ENCODE measurements at places on chromosomes 5 and 9.

DNA sequence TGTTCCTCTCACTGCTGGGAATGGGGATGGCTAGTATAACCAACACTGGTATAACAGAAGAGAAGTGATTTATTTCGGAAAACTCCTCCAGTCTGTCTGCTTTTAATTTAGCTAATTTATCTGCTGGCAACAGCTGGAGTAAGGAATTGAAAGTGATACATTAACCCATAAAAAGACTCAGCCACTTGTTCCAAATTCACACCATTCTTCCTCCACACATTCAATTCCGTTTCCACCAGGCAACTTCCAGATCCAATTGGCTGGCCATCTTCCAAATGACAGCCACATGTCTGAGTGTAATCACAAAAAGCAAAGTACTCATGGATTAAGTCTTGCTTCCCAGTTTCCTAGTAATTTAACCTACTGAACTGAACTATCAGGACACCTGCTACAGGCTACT, 77.1 kb upstream of the RETREG1 start:
- no peak for DNase-seq

- DNase-seq = peak; percentile 60
These were observed 221.8 kb downstream of the MEF2C start for GRCh38 chr5:88660947-88661805.

- no peak for DNase-seq
These were observed 15.9 kb downstream of the CMBL start for GRCh38 chr5:10291692-10292339.

GRCh38 chr9:105206496-105206820, 38.0 kb upstream of the SLC44A1 start:
- no peak for DNase-seq

DNA sequence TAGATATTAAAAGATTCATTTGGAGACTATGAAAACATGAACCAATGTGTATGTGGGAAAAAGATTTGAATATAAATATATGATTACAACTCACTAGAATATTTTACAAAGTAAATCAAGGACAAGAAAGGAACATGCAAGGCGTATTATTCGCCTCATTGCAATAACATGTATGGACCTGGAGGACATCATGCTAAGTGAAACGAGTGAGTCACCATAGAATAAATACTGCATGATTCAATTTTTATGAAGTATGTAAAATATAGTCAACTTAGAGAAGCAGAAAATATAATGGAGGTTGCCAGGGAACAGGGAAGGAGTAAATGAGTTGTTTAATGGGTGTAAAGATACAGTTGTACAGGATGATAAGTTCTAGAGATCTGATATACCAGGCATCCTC, 4.9 kb downstream of the TXNDC8 start:
- DNase-seq = no peak

DNA sequence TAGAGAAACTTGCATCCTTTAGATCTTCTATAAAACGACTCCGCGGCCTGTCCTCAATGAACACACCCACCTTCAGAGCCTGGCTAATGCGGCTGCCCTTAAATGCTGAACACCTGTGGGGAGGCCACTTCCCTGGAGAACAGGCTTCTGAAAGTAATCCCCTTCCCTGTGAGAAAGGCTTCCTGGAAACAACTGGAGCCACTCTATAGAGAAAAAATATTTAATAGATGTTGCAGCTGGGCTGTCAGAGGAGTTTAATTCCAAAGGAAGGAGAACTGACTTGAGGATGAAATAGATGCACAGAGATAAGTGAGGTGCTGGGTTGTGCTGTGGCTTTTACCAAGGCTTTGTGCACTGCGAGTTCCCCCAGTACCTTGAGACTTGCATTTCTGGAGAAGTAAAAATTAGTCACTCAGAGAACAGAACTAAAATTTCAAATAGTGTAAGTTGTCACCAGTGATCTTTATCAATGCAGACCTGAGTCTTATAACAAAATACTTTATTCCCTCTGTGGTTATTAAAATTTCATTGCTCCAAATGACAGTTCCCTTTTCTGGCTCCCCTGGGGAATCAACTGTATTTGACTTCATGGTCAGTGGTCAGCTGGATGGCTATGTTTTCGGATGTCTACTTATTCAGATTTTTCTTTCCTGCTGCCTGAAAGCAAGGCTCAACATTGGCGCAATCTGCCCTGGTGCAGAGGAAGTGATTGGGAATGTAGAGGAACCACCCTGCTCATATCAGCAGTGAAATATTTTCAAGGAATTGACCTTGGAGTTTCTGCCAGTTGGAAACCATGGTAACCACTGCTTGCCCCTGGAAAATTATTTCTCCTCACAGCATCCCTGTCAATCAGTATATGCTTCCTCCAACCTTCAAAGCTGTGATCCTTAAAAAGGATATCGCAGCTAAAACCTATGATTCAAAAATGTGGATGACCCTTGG, 238.8 kb downstream of the SMARCA2 start:
- no peak for DNase-seq

GRCh38 chr9:33106827-33107621, 30.6 kb upstream of the SMU1 start:
- DNase-seq = no peak

GRCh38 chr5:128252196-128252595, 168.6 kb downstream of the SLC12A2 start:
- DNase-seq = no peak

- no peak for DNase-seq
These were observed 66.6 kb downstream of the DROSHA start for GRCh38 chr5:31465291-31465690.

DNA sequence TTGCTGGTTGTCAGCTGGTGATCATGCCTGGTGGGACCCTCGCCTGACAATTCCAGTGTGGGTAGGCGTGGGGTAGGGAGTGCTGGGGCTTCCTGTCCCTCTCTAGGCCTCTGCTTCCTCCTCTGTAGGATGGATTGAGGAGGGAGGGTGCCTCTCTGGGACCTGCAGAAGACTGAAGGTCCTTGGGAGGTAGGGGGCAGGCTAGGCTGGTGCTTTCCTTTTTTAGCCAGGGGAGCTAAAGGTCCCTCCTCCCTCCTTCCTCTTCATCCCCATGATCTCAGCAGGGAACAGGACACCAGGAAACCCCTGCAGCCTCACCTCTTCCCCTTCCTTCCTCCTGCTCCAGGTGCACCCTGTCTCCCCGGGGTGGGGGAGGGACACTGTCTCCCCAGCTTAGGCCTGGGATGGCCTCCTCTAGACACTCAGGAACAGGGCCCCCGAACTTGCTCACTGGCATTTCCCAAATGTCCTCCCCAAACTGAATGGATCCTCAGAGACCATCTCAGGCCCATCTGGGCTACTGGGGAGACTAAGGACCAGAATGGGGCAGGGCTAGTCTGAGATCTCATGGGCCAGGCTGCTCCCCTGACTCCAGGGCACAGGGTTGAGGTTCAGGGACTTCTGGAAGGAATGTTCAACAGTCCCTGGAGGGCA, 8.4 kb downstream of the SH2D3C start:
- no peak for DNase-seq

DNA sequence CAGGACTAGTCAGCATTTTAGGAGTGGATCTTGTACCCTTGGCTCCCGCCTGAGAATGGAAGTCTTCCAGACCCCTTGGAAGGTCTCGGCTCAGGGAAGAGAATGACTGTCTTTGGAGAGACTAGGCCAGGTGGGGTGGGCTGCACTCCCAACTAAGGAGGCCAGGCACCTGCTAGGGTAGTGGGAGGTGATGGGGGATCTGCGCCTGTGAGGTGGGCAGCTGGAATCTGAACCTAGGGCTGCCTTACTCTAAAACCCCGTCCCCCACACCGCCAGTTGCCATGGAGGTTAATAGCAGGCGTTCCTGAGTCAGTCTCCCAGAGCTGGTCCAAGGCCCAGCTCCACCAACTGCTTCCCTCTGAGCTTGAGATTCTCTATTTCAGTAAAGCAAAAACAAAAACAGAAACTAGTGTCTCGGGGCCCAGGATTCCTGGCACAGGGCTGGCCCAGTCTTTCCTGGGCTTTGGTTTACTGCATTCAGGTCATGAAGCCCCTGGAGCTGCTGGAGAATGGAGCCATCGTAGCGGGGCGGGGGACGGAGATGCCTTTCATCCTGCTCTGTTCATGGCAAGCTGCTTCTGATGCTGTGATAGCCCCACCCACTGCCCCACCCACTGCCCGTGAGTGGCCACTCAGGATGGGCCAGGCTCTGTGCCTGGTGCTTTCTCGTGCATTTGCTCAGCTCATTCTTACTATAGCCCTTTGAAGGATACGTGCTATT, 57.5 kb downstream of the DAB2IP start:
- no peak for DNase-seq

DNA sequence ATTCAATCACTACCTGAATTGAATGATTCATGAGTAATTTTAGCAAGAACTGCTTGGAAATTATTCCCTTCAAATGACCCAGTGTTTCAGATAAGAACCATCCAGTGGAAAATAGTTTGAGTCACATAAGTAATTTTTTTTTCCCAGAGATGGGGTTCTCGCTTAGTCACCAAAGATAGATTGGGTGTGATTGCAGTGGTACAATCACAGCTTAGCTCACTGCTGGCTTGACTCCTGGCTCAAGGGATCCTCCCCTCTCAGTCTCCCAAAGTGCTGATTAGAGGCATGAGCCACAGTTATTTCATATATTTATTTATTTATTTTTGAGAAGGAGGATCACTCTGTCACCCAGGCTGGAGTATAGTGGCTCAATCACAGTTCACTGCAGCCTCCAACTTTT, 574.5 kb upstream of the ARRDC3 start:
- DNase-seq = no peak

DNA sequence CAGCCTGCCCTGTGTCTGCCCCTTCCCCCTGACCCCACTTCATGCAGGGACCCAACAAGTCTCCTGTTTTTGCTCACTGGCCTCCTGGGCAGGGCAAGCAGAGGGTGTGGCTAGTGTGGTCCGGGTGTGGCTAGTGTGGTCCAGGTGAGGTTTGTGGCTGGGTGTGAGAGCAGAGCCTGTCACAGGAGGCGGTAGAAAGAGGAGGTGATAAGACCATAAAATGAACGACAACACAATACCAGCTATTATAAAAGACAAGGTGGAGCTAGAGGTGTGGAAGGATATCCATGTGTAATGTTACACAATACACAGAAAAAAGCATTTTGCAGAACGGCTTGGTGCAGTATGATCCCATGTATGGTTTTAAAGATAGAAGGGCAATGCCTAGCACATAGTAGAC, 23.3 kb downstream of the SPRY4 start:
- no peak for DNase-seq

DNA sequence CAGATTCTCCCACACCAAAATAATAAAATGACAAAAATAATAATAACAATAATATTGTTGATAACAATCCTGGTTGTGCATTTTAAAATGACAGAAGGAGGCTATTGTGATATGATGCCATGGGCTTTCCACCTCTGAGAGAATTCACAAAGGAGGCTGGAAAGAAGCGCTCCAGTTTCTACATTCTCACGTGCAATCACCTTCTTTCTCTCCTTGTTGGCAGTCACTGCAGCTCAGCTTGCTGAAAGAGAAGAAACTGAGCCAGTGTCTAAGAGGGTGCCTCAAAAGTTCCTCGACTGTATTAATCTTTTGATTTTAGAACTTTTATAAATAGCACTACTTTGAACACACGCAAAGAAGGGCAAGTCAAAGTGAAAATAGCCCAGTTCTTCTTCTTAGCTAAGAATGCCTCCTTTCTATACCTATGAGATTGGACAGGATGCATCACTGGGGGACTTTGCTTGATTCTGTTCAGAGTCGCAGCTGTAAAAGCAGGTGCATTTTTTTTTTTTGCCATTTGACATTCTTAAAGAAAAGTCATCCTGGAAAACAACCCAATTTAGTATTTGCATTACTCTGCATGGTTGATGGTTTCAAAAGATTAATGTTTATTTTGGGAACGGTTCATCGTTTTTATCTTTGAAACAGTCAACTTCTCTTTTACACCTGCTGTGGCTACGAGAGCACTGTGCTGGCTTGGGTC, 12.4 kb upstream of the SUB1 start:
- DNase-seq = no peak

- DNase-seq = no peak
These were observed 1005.0 kb upstream of the DMAC1 start for GRCh38 chr9:8804613-8805012.

- DNase-seq = no peak
These were observed 72.9 kb downstream of the ECPAS start for GRCh38 chr9:111411266-111411665.

DNA sequence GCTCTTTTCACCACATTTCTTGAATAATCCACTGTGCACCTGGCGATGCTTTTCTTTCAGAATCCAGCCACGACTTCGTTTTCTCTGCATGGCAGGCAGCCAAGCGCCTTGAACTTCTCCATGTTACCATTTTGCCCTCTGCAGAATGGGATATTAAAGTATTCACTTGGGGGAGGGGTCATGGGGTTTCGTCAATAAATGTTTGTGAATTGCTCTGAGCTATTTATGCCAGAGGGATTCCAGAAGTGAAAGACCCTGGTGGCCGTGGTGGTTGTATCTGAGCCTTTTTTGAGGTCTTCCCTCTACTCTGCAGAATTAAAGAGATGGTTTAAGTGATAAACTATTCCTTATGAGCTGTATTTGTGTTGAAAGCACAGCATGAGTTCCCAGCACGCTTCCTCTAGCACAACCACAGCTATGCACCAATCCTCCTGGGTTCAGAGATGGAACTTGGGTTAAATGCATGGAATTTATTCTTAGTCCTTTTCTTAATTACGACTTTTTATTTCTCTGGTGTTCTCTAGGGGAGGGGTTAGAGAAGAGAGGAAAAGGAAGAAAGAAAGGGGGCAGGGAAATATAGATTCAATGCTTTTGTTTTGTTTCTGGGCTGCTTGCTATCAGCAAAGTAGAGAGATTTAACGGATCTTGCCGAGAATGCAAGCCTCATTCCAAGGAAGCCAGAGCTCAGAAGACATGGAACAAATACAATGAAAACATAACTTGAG, 478.2 kb upstream of the TNC start:
- no peak for DNase-seq

DNA sequence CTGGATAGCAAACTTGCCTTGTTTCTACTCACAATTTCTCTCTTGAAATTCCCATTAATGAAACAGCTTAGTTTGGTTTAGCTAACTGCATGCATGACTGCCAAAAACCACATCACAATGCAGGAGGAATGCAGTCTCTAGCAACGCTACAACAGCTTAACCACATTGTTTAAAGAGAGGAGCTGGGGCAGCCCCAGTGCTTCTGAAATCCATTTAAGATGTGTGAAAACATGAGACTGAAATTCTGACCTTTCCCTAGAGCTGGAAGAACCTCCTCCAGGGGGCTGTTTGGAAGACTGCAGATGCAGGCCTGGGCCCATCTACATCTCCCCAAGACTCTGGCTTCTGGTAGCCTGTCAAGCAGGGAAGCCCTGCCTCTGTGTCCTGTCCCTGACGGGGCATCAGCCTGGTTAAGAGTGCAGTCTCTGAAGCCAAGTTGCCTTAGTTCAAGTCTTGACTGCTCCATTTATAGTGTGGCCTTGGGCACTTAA, 157.1 kb downstream of the ZNF462 start:
- no peak for DNase-seq

- DNase-seq = no peak
These were observed 116.1 kb upstream of the TNC start for GRCh38 chr9:115234094-115234493.

Measured in CMK (cell line).